ENCODE measurements at places on chromosomes 16 and 17.

GRCh38 chr17:42760652-42761581 is at the start of gene RAMP2:
Gene RAMP2 (plus strand): TSS chr17:42761227. CDS start chr17:42761262, 35 bp downstream.
- no peak for DNase-seq

DNA sequence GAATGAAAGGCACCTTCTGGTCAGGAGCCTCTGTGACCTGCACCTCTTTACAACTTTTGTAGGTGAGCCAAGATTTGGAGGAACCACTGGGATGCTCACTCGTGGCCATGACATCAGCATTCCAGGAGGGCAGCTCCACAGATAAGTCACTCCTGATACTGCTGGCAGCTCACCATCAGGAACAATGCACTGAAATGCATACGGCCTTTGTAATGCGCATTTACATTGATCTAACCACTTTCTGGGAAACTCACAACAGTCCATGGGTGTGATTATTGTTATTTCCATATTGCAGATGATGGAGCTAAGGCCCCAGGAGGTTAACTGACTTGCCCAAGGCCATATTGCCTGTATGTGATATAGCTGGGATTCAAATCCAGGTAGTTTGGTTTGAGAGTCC is 34.3 kb upstream of the PMFBP1 start:
- DNase-seq = no peak

DNA sequence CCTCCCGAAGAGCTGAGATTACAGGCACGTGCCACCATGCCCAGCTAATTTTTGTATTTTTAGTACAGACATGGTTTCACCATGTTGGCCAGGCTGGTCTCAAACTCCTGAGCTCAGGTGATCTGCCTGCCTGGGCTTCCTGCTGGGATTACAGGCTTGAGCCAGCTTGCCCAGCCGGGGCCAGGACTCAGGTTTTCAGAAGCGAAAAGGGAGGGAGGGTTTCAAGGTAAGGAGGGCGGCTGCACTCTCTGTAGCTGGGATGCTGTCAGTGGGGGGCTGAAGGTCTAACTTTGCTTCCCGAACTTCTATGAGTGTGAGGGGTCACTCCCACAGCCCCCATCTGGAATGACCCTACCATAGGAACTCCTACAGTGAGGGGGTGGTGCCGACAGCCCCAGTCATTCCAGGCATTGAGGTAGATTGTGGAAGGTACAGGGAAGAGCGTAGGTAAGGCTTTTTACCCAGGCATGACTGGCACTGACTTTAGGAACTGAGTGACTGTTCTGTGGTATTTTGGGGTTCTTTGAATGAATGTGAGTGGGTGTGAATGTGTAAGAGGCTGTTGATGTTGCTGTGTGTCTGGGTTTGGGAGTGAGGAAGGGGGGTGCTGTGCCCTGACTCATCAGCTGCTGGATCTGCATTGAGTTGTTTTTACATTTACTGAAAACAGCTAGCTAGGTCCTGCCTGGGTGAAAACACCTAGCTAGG is 3.8 kb upstream of the C1QL1 start:
- peak; percentile 38 for DNase-seq

- DNase-seq = no peak
These were observed 79.2 kb downstream of the MYH11 start for GRCh38 chr16:15777533-15778203.

DNA sequence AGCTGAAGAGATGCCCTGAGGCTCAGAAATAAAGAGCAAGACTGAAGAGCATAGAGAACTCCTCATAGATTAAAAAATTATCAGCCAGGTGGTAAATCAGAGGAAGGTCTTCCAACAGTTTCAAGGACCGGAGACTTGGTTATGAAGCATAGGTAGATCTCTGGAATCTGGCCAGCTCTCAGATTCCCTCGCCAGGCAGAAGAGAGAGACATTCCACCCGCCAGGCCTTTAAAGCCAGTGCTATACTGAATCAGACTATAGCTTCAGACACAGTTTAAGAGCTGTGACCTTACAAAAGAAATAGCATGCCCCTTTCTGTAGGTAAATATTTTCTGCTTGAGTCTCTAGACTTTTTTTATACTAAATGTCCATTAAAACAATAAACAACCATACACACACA is 70.3 kb downstream of the NFATC3 start:
- DNase-seq = no peak

- DNase-seq = no peak
These were observed 21.0 kb downstream of the ATPAF2 start for GRCh38 chr17:18017958-18018357.

GRCh38 chr17:17043461-17044271 is 1.4 kb downstream of the MPRIP start:
- DNase-seq = no peak

- DNase-seq = no peak
These were observed 120.0 kb downstream of the PHKB start for GRCh38 chr16:47581114-47581513.

DNA sequence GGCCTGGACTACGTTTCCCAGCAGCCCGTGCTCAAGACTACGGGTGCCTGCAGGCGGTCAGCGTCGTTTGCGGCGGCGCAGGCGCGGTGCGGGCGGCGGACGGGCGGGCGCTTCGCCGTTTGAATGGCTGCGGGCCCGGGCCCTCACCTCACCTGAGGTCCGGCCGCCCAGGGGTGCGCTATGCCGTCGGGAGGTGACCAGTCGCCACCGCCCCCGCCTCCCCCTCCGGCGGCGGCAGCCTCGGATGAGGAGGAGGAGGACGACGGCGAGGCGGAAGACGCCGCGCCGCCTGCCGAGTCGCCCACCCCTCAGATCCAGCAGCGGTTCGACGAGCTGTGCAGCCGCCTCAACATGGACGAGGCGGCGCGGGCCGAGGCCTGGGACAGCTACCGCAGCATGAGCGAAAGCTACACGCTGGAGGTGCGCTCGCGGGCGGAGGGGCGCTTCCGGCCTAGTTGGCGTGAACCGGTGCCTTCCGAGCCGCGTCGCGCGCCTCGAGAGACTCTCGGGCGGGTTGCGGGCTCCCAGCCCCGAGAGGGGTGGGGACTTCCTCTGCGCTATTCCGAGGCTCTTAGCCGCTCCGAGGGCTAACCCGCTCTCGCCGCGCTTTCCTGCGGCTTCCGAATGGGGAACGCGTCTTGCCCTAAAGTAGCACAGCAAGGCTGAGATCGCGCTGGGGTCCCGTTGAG is at the start of gene RBL2:
Gene RBL2 (plus strand): TSS at position 95 of the 689 bp plus-strand sequence. CDS start 86 bp downstream, at position 181.
- peak; percentile 73 for DNase-seq

- DNase-seq = no peak
These were observed 82.1 kb downstream of the MSI2 start for GRCh38 chr17:57338257-57338914.

- peak; percentile 39 for DNase-seq
These were observed 817 bp downstream of the NDUFAF8 start for GRCh38 chr17:81239714-81240555.

GRCh38 chr16:6031567-6031966 is 934.0 kb upstream of the EEF2KMT start:
- no peak for DNase-seq

DNA sequence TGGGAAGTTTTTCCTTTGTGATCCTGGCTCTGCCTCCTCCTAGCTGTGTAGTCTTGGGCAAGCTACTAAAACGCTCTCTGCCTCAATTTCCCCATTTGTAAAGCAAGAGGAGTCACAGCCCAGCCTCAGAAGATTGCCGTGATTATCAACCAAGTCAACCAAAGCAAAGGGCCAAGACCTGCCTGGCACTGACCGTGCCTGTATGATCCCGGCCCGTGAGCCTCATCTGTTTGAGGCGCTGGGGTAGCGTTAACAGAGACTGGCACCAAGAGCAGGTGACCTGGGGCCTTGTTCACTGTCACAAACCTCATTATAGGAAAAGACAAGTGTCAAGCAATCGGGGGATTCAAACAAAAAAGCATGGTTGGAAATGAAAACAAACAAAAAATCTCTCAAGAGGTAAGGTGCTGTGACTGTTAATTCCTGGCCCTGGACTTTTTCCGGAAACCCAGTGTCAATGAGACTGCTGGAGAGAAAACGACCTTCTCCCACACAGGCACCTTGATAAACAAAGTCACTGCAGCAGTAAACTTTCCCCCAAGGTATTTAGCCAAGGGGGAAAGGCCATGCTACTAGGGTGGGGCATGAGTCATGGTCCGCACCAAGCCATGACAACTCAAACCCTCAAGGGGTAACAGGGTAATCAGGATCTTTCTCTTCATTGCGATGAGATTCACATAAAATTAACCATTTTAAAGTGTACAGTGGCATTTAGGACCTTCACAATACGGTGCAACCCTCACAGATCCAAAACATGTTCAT is 5.4 kb downstream of the MEAK7 start:
- DNase-seq = no peak

- no peak for DNase-seq
These were observed 53.7 kb upstream of the ETV4 start for GRCh38 chr17:43599835-43600234.

GRCh38 chr17:64177311-64178010 is 47.5 kb upstream of the ERN1 start:
- no peak for DNase-seq

DNA sequence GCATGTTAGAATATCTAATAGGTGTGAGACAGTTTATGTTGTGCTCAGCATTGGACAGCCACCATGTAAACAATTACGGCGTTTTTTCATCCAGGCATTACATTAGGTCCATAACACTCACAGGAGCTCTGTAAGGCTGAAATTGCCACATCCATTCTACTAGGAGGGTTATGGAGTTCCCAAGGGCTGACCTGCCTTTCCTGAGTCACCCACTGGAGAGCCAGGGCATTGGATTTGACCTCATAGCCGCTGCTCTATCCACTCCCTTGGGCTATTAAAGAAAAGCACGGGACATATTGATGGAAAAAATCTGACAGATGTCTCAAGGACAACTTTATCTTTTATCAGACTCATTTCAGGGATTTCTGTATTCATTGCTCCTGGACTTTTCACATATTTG is 306.3 kb upstream of the HSBP1 start:
- no peak for DNase-seq

DNA sequence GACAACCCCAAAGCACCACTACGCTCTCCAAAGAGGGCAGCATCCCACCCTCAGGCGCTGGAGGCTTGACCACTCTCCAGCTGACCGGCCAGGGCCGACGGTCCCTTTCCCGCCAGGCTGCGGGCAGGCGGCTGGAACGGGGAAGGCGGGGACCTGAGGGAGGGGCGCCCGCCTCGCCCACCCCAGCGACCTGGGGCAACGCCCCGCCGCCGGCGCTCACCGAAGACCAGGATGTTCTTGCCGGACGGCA is 431 bp downstream of the DYNC1LI2 start:
- DNase-seq = no peak

DNA sequence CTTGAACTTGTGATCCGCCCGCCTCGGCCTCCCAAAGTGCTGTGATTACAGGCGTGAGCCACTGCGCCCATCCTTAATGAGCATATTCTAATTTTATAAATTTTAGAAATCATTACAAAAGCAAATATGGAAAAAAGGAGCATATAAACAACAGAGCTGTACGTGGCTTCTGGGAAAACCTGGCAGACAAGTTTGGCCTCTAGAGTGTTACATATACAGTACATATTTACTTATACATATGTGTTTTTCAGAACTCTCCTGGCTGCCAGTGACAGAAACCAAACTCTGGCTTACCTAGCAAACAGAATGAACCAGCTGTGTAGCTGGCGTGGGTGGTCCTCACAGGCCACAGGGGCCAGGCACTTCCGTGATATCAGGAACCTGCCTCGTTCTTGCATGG is 10.1 kb downstream of the DRC3 start:
- no peak for DNase-seq

- DNase-seq = no peak
These were observed 16.2 kb upstream of the MRC2 start for GRCh38 chr17:62611292-62611691.

DNA sequence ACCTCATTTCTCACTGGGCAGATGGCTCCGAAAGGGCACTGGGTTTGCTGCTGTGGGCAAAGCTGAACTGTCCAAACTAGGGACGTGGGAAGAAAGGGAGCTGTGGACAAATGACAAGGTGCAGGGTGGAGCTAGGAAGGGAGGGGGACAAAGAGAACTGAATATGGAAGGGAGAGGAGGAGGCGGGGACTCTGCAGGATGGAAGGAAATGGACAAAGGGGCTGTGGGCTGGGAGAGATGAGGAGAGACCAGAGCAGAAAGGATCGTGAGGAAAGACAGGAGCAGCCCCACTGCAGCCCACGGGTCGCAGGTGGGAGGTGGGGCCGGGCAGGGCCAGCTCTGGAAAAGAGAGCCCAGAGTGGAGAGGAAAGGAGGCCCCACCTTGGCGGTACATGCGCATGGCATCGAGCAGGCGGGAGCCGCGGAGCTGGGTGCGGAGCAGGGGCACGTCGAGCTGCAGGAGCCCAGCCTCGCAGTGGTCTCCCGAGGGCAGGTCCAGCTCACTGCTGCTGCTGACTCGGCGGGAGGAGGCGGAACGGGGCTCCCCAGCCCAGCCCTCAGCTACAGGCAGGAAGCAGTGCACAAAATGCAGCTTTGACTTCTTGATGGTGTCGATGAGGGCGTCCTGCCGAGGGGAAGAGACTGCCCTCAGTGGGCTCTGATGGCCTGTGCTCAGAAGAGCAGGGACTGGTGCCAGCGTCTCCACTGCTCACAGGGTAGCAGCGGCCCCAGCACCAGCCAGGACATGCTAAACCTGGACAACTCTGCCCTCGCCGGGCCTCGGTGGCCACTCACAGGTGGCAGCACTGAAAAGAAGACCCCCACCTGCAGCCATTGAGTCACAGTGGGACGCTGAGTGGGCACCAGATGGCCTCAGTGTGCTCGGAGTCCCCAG is 66.8 kb downstream of the PIPOX start:
- DNase-seq = no peak

DNA sequence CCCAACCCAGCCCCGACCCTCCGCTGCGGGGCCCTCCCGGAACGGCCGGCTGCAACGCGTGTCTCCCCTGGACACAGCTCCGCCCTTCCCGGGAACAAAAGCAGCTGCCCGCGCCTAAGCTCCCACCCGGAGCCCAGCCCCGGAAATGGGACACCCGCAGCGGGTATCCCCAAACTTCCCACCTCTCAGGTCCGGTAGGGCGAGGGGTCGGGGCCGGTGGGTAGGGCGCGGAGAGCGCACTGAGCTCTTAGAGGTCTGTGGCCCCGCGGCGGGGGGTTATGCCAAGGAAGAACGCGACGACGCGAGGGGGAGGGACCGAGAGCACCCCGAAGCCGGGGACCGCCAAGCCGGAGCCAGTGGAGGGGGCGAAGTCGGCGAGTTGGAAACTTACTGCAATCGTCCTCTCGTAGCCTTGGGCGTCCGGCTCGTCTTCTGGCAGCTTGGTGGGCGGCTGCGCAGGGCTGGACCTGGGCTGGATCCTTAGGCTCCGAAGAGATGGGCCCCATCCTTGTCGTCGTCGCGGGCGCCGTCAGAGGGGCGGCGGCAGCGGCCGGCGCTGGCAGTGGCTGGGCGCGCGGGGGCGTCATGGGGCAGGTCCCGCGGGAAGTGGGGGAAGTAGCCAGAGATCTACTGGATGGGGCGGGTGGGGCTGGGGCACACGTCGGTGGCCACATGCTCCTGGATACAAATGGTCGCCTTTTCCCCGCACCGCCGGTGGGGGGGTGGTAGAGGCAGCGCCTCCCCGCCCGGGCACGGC is 6.9 kb downstream of the USP6 start:
- DNase-seq = no peak

- DNase-seq = no peak
These were observed 2.5 kb downstream of the SLC12A4 start for GRCh38 chr16:67965668-67966548.

DNA sequence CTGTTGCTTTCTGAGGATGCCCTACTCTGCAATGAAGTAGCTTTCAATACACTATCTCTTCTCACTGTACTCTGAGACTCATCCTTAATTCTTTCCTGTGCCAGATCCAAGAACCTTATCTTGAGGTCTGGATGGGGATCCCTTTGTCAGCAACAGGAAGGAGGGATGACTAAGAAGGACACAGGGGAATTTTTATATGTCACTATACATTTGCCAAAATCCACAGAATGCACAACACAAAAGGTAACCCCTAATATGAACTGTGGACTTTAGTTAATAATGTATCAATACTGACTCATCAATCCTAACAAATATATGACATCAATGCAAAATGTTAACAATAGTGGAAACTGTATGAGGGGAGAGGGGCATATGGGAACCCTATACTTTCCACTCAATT is 4.7 kb upstream of the RBBP6 start:
- DNase-seq = no peak
